ENCODE measurements at places on chromosomes 12 and 14. TPM values are rescaled to one million over a fixed set of nuclear protein-coding genes. Genes with fewer than 3 reads are reported as not detected.

- DNase-seq, result no peak
Measured at GRCh38 chr12:96131230-96131788, 62.9 kb upstream of the ELK3 start.

OR6C68 gene
- not detected for total RNA-seq

DNA sequence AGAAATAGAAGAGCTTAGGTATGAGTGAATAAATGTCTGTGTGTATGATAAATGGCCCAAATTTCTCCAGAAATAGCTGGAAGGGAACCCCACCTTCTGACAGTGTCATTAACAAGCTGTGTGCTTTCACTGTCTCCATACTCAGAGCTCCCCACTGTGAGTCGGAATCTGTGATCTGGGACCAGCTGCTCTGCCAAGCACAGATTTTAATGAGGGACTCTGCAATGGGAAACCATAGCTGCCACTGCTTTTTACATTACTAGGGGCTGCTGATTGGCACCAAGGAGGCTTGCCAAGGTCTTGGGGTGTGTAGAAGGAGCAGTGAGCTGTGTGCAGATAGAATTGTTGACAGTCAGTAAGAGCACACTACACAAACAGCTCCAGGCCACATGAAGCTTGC lies 244.2 kb upstream of the CCDC196 start:
- DNase-seq, result no peak

DNA sequence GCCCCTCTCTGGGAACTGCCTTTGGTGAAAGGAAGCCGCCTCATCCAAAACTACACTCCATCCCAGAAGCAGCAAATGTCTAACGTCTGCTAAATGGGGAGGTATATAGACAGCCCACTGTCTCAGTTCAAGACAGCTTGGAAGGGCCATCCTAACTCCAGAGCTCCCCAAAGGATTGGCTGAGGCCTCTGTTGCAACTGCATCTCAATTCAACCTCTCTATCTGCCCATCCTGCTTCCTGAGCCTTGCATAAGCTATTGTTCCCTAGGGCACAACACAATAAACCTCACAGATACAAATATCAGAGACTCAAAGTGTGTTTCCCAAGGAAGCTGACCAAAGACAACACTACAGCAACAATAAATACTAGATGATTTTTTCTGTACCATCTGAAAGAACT lies 495.2 kb upstream of the SOX5 start:
- DNase-seq, result no peak

DNA sequence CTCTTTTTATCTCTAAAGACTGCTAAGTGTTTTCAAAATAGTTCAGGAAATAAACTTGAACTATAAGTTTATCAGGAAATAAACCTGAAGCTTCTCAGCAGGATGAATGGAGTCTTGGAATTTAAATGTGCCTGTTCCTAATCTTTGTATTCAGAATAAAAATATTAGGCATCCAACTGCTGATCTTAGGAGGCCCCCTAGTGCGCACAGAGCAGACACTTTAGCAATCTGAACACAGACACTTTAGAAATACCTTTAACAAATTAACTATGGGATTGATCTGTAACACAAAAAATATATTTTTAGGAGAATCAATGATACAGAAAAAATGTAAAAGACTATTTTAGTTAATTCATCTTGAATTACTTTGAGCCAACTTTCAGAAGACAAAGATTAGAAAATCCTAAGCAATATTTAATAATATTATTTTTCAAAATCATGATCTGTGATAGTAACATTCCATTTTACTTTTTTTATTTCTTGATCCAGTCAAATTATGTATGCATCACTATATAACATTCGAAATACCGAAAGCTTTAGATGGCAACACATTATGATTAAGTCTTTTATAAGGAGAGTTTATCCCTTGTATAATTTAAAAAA lies 80.9 kb downstream of the SLC41A2 start:
- DNase-seq, result peak; percentile 20

GRCh38 chr14:34946699-34947098 lies 36.1 kb upstream of the SRP54 start:
- no peak for DNase-seq

- no peak for DNase-seq
Measured at GRCh38 chr12:108448246-108448645, 66.8 kb upstream of the FICD start.

INSM2 gene
- not detected for total RNA-seq

LALBA gene
- total RNA-seq, result not detected

- DNase-seq, result no peak
Measured at GRCh38 chr12:124679047-124679446, 111.6 kb upstream of the NCOR2 start.

IFNG-AS1 gene
- total RNA-seq, result not detected

- no peak for DNase-seq
Measured at GRCh38 chr12:70555081-70555480, 82.1 kb downstream of the PTPRB start.

DNA sequence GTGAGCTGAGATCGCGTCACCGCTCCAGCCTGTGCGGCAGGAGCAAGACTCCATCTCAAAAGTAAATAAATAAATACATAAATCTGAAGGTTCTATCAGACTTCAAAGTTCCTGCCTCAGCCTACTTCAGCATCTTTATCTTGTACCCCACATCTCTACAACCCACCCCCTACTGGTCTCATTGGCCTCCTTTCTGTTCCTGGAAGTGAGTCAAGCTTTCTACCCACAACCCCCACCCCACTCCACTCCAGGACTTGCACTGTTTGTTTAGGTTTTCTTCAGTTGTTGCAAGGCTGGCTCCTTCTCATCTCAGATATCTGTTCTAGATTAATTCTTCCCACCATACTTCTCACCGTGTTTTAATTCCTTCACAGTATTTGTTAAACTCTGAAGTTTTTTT lies 714 bp upstream of the PSMC6 start:
- peak; percentile 21 for DNase-seq

SYNE3 gene
- total RNA-seq, result 1.4 TPM

ZNF384 gene
- 21.2 TPM for total RNA-seq

KRT78 gene
- total RNA-seq, result not detected

BATF gene
- not detected for total RNA-seq

- DNase-seq, result no peak
Measured at GRCh38 chr14:105497671-105498429, 6.8 kb downstream of the TEDC1 start.

GRCh38 chr12:6437586-6437985 lies 7.2 kb upstream of the CD27 start:
- no peak for DNase-seq

KRT3 gene
- total RNA-seq, result not detected

DNA sequence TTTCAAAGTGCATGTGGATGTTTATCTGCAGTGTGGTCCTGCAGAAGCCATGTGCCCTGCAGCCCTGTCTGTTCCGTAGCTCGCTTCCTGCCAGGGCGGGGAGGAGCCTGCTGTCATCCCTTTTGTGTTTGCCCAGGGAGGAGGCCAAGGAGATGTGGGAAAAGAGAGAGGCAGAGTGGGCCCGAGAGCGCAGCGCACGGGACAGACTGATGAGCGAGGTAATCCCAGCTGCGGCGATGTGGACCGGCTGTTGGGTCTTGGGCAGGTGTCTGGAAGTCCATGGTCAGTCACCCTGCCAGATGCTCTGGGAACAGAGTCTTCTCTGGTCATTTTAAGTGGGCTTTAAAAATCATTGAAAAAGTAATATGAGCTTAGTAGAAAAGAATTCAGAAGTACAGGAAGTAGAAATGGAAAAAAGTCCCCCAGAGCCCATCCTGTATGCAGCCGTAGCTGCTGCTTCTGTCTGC lies 12.8 kb downstream of the TCHP start:
- DNase-seq, result no peak

KLRK1 gene
- total RNA-seq, result not detected

TNFAIP2 gene
- 5.3 TPM for total RNA-seq

G2E3 gene
- total RNA-seq, result 16.2 TPM

ADAM20 gene
- total RNA-seq, result not detected

ITGA7 gene
- total RNA-seq, result 0.88 TPM

DNA sequence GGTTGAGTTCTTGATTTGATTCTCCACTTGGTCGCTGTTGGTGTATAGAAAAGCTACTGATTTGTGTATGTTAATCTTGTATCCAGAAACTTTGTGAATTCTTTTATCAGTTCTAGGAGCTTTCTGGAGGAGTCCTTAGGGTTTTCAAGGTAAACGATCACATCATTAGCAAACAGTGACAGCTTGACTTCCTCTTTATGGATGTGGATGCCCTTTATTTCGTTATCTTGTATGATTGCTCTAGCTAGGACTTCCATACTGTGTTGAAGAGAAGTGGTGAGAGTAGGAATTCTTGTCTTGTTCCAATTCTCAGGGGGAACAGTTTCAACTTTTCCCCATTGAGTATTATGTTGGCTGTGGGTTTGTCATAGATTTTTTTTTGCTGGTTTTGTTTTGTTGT lies 12.4 kb downstream of the MTRFR start:
- no peak for DNase-seq

DNA sequence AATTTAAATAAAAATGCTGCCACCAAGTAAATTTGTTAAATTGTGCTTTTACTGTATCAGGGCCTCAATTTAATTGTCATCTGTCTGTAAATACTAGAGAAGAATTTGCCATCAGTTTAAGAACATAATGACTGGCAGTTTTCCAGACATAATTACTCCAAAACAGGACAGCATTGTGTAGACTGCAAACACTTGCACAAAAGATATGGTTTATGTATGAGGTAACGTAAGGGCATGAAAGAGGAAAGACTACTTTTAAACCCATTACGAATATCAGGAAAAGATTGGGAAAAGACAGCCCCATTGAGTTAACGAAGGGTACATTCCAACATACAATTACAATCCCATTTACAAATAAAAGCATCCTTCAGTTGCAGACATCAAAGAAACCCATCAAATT lies 59.8 kb upstream of the KRR1 start:
- no peak for DNase-seq

VRTN gene
- total RNA-seq, result not detected

DNA sequence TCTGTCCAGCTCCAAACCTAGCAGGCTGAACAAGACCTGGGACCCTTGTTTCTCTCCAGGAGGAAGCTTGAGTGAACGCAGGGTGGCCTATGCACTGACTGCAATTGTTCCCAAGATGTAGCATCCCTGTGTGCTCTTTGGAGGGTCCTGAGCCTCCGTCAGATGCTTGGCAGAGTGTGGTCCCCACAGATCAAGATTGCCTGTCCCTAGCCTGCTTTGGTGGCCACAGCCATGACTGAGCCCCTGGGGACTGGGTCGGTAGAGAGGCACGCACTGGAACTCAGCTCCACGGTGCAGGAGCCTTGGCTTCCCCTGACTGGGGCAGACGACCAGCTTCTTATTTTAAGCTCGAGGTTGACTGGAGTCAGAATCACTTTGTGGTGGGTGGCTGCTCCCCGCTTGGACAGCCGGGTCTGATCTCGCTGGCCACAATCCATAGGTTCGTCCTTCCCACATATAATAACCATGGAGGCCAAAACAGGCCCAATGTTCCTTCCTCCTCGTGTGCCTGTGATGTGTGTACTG lies 97.8 kb downstream of the LGMN start:
- no peak for DNase-seq

GRCh38 chr12:60205500-60205899 lies 609.7 kb downstream of the SLC16A7 start:
- DNase-seq, result peak; percentile 42

- DNase-seq, result no peak
Measured at GRCh38 chr12:113689047-113689610, 217.5 kb upstream of the LHX5 start.

DNA sequence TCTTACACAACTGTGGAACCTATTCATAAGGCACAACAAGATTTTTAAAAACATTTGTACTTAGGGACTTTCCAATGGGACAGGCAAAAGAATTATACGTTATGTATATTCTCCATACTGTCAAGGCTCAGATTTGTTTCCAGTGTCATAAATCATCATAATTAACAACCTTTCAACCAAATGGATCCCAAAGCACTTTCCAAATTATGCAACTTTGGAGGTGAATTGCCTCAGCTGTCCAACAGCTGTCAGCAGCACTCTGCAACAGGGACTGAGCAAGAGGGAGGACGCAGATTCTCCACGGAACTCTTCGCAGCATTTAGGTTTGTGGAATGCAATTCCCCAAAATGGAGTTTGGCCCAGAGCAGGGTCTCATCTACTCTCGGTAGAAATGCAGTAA lies 186.6 kb downstream of the PAX9 start:
- DNase-seq, result no peak

Data from H4 (cell line).